ENCODE measurements at places on chromosomes 2 and 18.

GRCh38 chr18:51448949-51449348, 251.5 kb upstream of the MEX3C start:
- DNase-seq, result no peak

DNA sequence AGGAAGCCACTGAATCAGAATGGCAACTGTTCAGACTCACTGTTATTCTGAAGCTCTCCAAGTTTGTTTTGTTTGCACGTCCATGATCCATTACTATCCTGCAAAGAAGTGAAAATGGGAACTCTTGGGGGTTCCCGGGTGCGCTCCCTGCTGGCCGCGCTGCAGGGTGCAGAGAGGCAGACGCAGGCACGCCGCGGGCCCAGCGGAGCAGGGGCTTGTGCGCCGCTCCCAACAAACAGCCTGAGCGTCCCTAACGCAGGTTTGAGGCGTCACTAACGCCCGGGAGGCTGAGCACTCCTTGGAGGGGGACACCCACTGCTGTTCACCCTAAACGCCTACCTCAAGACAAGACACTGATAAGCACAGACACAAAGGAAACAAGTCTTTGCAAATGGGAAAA, 14.3 kb upstream of the PIEZO2 start:
- no peak for DNase-seq

GRCh38 chr18:9417073-9417851, 58.1 kb upstream of the RALBP1 start:
- DNase-seq, result no peak

DNA sequence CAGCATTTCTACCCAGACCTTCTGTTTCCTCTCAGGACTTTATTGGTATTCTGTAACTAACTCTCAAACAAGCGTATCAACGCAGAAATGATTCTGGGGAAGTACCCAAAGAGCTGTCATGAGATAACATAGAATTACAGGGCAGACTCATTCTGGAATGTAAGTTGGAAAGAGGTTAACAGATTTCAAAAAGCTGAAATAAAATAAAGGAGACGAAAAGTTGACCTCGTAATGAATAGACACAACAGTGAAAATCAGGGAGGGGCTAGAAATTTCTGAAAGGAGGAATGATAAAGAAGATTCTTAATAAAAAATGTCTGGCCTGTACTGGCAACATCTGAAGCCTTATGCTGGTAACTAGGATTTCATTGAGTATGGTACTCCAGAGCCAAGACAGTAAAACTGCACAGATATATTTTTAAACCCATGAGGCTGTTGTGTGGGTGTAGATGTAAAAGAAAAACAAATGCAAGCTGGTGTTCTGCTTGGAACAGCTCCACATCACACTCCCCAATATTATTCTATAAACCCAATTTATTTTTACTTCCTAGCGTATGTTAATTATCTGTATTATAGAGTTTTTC, 23.9 kb downstream of the RBMS1 start:
- DNase-seq, result no peak

DNA sequence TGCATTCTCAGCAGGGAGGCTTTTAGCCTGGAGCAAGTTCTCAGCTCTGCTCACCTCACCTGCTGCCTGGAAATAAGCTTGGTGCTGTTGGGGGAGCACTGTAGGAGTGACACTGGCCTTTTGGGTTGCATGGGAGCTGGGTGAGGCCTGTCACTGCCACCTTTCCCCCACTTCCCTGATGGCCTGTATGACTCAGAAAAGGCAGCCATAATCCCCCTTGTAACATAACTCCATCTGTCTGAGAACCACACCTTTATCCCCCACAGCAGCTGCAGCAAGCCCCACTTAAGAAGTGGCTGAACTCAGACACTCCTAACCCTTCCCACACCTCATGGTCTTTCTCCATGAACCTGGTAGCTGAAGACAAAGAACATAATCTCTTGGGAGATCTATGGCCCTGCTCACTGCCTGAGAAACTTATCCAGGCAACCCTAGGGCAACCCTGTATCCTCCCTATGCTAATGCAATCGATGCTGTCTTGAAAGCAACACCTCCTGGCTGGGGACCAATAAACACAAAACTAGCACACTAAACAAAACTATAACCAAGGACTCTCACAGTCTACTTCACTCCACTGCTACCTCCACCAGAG, 258.9 kb upstream of the OSR1 start:
- no peak for DNase-seq

DNA sequence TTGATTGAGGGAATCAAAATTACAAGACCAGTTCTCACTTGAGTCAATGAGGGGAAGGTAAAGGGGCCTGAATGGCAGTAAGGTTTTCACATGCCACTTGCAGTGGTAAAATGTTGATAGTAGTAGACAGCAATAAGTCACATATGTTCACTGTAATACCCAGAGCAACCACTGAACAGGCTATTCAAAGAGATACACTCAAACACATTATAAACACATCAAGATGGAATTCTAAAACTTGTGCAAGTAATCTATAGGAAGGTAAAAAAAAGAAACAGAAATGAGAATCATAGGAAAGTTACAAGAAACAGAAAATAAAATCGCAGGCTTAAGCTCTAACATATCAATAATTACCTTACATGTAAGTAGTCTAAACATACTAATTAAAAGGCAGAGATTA, 86.6 kb upstream of the AFF3 start:
- no peak for DNase-seq

GRCh38 chr2:197138506-197138905, 172.1 kb downstream of the ANKRD44 start:
- no peak for DNase-seq

DNA sequence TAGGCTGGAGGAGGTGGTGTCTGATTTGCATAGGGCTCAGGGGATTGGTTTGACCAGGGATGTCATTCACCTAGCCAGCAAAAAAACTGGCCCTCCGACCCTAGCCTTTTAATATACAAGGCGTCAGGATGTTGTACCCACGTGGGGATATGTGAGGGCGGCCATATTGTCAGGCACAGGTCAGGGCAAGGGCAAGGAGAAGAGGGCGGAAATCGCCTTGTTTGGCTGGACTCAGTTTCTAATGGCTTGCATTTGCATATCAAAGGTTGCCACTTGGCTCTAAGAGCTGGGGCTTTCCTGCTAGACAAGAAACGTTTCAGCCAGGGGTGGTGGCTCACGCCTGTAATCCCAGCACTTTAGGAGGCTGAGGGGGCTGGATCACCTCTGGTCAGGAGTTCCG, 24.9 kb upstream of the PDCL3 start:
- no peak for DNase-seq

- no peak for DNase-seq
Observed at GRCh38 chr2:156165742-156166141, 166.8 kb downstream of the NR4A2 start.

GRCh38 chr2:239970004-239970623, 55.0 kb downstream of the NDUFA10 start:
- DNase-seq, result no peak

DNA sequence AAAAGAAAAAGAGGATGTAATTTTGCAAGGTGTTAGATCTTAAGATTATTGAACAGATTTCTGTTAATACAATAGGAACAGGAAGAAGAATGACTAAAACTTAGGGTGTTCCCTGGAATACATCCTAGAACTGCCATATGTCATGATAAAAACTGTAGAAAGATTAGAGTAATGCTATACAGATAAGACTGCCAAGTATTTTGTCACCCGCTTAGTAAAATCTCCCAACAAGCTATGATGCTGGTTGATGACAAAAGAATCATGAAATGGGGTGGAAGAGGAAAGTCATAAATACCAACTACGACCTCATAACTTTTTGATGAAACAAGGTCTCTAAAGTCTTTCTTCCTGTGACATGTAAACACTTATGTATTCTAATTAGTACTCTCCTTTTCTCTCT, 163.6 kb upstream of the COL3A1 start:
- no peak for DNase-seq

DNA sequence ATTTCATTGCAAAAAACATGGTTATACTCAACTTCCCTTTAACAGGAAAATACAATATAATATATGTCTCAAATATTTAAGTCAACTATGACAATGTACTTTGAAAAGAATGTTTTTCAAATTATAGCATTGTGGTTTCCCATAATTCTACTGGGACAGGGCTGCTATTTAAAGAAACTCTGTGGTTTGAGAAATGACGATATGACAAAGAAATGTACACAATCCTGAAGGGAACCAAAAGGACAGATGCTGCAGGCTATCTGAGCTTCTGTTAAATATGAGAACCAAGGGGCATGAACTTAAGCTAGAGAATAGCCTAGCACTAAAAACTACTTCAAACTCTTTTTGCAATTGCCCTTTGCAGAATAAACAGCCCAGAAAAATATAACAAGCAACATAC, 415.9 kb downstream of the GRB14 start:
- no peak for DNase-seq

DNA sequence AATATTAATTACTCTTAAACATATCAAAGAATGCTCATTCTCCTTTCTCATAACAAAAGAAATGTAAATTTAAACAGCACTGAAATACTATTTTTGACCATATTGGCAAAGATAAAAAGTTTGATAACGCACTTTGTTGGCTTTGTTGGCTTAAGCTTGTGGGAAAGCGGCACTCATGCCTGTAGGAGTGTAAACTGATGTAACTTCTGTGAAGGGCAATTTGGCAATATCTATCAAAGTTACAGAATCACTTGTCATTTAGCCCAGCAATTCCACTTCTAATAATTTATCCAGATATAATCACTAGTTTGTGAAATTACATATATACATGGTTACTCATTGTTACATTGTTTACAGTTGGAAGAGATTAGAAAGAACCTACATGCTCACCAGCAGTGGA, 311.8 kb upstream of the STON1 start:
- no peak for DNase-seq

GRCh38 chr2:102235491-102235890, 48.7 kb downstream of the IL1RL2 start:
- DNase-seq, result no peak

DNA sequence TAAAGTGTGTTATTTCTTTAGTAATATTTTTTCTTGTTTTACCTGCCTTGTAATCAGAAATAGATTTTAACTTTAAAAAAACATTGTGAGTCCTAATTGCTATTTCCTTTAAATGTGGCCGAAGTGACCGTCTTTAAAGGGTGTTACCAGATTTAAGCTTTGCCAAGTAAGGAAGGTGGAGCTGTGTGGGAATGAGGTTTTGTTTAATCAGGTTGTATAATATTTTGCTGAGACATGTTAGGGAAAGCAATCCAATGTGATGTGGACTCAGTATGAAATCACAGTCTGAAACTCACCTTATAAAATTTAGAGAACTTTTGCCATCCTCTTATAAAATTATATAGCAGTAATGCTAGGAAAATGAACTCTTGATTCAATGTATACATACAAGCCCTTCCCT, 32.9 kb upstream of the ITPRID2 start:
- no peak for DNase-seq

GRCh38 chr2:120371969-120372625, 26.2 kb downstream of the INHBB start:
- no peak for DNase-seq

DNA sequence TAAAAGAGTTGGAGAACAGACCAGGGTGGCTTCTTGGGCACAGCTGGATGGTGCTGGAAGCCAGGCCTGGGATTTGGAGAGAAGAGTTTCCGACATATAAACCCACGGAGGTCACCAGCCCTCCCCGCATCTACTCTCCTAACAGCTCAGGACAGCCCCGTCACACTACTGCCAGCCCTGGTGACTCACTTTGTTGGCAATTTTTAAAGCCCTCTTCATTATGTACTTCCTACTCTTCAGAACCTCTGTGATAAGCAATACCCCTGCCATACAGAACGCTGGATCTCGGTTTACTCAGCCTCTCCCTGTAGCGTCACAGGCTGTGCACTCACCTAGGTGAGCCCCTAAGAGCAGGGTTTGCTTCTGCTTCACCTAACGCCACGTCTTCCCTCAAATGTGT, 48.1 kb downstream of the ID2 start:
- no peak for DNase-seq

- DNase-seq, result no peak
Observed at GRCh38 chr2:227031379-227031778, 132.6 kb downstream of the COL4A4 start.

- no peak for DNase-seq
Observed at GRCh38 chr18:68314403-68314802, 400.5 kb downstream of the TMX3 start.

DNA sequence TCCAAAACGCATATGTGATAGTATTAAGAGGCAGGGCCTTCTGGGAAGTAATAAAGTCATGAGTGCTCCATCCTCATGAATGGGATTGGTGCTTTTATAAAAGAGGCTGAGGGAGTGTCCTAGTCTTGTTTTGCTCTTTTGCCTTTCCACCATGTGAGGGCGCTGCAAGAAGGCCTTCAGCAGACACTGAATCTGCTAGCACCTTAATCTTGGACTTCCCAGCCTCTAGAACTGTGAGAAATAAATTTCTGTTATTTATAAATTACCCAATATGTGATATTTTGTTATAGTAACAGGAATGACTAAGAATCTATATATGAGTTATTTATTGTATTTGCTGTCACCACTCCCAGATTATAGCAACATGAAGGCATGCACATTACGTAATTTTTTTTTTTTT, 63.5 kb downstream of the PLA2R1 start:
- no peak for DNase-seq

GRCh38 chr18:44133483-44133882, 547.2 kb upstream of the SETBP1 start:
- DNase-seq, result no peak

DNA sequence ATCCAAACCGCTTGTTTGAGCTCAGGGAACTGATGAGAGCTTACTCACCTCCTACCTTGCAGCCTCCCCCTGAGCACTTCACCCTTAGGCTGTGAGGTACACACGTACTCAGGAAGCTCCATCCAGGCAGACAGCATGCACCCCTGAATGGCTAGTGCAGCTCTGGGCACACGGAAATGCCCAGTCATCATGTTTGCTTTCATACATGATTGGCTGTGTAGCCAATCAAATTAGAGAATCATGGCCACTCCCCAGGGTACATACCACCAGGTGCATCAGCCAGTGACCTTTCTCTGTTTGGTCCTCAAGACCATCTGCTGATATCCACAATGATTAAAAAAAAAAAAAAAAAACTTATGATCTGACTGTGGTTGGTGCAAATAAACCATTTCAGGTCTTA, 42.1 kb downstream of the RNF152 start:
- DNase-seq, result no peak

DNA sequence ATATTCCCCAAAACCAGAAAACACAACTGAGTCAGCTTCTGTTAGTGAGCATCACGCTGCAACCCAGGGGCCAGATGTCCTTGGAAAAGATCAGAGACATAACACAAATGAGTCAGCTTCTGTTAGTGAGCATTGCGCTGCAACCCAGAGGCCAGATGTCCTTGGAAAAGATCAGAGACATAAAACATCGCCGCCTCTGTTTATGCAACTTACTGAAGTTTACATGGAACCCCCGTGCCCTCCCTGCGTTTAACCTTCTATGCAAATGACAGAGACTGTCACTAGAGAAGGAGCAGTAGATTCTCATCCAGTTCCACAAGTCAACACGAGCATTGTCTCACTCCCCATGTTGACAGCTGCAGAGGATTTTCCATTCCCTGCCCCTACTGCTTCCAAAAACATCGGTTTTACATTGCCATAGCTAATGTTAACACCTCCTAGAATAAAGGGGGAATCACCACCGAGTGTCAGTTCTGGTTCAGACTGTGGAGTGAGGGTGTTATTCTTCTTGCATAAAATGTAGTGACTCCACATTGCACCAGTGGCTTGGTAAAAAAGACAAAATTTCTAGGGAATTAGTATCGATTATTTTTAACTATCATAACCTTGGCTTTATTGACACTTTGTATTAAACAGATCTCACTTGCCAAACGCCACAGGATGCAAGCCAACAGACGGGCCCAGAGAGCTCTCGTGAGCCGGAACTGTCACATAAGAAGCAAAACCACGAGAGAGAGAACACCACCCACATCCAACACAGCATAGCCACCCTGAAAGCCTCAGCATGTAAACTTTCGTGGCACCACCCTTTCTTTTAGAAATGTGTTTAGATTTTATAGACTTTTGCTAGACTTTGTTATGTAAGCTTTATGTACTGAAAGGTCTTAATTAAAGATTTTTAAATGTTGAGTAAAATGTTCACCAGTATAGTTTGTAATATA, 87.7 kb downstream of the SH3YL1 start:
- DNase-seq, result no peak

All from NCI-H1930 (cell line).